ENCODE measurements at places on chromosomes 12 and 14.

DNA sequence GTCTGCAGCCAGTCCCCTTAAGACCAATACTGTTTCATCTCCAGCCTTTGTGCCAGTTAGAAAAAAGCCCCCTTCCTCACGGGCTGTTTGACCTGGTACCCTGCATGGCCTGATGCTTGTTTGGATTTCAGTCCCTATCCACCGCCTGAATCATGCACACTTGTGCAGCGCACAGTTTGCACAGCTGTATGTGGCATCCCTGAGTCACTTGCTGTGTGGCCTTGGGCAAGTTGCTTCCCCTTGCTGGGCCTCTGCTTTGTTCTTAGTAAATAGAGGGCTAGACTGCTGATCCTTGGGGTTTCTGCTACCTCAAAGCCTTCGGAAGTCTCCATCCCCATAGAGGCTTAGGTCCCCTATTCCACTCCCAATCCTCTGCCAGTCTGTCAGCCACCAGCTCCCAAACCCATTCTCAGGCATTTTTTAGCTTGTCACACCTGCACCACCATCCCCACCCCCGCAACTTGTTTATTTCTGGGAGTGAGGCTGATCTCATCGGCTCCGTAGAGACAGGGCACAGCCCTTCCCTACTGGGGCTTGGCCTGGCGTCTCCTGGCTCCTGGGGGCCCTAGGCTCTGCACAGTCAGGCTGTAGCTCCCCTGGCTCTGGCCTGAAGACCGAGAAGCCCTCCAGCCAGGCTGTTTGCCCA lies 8.8 kb downstream of the KRT80 start:
- no peak for DNase-seq

DNA sequence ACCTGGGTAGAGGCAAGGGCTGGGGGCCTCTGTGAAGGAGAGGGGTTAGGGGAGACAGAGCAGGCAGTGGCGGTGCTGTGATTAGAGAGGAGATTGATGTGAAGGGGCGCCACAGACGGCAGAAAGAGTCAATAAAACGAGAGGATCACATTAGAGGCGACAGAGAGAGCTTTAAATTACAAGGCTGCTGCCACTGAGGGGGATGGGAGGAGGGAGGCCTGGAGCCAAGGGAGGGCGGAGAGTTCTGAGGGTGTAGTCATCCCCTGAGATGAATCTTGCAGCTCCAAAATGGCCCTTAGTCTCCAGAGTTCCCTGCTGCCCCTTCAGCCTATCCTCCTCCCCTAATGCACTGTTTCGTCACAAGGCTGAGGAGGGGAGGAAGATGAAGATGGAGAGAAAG lies 12.8 kb downstream of the ZFHX2 start:
- DNase-seq, result peak; percentile 64

GRCh38 chr12:110689281-110690126 lies 589 bp upstream of the HVCN1 start:
- peak; percentile 57 for DNase-seq

- no peak for DNase-seq
These were observed 27.9 kb downstream of the RHOF start for GRCh38 chr12:121765573-121765972.

DNA sequence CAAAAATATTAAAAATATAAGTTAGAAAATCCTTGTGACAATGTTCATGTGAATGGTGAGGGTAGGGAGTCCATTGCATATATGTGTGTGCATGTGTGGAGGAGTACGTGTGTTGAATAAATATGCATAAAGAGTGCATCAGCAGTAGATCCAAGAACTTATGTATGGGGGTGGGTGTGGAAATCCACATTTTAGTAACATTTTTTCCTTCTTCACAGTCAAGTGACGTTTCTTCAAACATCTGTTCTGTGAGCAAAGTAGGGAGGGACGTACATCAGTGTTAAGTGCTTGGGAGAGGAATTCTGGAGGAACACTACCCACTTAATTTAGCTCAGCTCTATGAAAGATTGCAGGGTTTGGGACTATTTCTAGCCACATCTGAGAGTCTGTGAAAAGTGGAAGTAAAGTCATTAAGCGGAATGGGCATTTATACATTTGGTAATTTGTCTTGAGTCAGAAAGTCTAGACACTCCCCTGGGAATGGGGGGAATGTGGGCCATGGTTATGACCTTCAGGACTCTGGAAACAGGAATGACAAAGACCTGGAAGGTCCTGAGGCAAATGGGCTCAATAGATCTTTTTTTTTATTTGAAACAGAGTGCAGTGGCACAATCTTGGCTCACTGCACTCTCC lies 156.4 kb upstream of the PLXNC1 start:
- DNase-seq, result no peak
